Effector CD8-positive, alpha-beta T cell (primary cell): ENCODE measurements at places on chromosomes 11 and 22.
A peak's percentile ranks its signal among the peaks of the same experiment; 100 is the strongest.

- DNase-seq: no peak
Observed at GRCh38 chr11:128565881-128566280, 21.5 kb downstream of the ETS1 start.

DNA sequence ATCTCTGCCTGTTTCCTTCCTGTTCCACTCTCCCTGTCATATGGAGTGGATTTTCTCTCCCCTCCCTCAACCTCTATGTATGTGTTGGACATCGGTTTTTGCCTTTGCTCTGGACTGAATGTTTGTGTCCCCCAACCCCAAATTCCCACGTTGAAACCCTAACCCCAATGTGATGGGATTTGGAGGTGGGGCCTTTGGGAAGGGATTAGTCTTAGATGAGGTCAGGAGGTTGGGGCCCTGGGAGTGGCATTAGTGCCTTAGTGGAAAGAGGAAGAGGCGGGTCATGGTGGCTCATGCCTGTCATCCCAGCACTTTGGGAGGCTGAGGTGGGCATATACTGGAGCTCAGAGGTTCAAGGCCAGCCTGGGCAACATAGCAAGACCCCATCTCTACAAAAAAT is 11.6 kb downstream of the TP53AIP1 start:
- no peak for DNase-seq

DNA sequence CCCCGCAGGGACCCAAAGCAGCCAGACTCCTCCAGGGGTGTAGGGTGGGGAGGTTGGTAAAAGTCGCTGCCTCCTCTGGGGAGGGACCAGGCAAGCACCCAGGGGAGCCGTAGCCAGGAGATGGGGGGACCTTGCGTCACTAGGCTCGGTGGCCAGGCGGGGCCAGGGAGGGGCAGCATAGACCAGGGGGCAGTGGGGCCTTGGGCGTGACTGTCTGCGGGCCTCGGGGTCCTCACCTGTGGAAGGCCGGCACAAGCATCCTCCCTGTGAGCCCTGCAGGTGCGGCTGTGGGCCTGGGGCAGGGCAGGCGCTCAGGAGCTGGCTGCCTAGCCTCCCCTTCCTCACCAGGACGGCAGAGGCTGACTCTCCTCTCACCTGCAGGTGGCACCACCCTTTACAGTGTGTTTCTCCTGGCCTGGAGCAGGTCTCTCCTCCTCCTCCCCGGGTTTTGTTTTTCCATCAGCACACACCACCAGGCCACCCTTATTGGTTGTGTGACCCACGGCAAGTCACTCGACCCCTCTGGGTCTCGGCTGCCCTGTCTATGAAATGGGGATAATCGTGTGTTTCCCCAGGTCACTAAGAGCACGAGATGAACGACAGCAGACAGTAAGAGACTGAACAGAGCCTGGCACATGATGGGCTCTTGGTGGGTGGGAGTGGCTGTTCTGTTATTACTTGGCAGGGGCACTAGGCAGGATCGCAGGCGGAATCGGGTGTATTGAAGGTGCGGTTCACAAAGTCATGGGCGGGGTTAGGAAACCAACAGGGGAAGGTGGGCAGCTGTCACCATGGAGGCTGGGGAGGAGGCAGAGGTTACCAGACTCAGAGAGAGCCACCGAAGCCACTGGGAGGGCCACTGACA is 52.7 kb downstream of the FLRT1 start:
- no peak for DNase-seq

GRCh38 chr22:46484861-46485595 is 52.4 kb downstream of the CELSR1 start:
- DNase-seq: no peak

- no peak for DNase-seq
Observed at GRCh38 chr11:6931146-6931713, 5.0 kb downstream of the ZNF215 start.

GRCh38 chr11:88522624-88523385 is 185.3 kb upstream of the CTSC start:
- DNase-seq: no peak

- DNase-seq: peak; percentile 52
Observed at GRCh38 chr22:40177738-40178416, at the start of gene TNRC6B. Gene TNRC6B, plus strand, starts transcription at chr22:40177925. Its CDS starts 211 bp downstream, at chr22:40178136.

DNA sequence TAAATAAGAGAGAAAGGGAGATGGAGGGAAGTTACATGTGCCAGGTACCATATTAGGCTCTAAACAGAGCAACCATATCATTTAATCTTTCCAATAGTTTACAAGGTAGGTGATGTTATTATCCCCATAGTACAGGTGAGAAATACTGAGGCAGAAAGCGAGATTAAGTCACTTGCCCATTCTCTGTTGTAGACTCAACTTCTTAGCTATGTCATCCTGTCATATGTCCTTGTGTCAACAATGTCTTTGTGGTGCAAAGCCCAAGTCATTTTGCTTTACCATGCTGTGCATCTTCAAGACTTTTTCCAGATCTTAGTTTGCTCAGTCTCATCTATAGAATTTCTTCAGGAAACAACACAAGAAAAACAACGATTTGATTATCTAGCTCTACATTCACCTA is 205.0 kb upstream of the E2F8 start:
- DNase-seq: no peak

- DNase-seq: no peak
Observed at GRCh38 chr11:59191890-59192289, 20.0 kb downstream of the DTX4 start.

DNA sequence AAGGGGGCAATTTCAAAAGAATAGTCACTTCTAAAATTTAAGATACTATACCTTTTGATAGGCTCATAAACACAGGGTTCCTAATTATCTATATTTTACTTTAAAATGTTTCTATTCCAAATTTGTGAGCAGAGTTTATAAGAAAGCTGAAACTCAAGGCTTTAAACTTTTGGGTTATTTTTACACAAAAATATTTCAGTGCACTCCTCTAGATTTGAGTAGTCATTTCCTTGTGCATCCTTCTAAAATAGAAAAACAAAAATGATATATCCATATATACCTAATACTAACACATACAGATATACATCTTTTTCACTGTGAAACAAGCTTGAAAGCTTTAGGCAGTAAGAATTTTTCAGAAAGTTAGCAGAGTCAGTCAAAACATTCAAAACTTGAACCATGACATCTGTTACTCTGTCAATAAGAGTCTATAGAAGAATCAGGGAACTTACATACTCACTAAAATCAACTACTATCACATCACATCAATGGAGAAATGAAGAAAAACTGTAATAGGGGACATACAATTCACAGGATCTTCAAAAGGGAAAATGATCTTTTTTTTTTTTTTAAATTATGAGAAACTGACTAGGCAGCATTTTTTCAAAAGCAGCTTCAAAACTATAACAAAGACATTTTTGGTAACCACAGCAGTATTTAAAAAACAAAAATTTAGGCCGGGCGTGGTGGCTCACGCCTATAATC is 5.1 kb downstream of the PHF21A start:
- no peak for DNase-seq

- DNase-seq: no peak
Observed at GRCh38 chr22:23064381-23065068, 5.8 kb upstream of the GNAZ start.

DNA sequence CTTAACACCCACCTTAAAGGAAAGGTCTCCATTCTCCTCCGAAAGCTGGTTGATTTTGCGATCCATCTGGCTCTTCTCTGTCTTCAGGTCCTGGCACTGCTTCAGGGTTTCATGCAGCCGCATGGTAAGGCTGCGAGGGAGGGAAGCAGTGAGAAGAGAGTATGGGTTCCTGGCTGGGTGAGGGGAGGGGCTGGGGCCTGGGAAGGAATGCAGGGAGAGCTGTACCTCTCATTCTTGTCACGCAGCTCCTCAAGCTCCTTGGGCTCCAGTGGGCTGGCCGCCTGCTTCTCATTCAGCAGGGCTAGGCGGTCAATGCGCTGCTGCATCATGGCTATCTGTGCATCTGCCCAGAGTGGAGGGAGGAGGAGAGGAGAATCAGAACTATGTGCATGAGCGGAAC is 19.5 kb downstream of the IL18BP start:
- DNase-seq: no peak

- DNase-seq: no peak
Observed at GRCh38 chr22:20421507-20421874, 16.1 kb downstream of the SCARF2 start.

DNA sequence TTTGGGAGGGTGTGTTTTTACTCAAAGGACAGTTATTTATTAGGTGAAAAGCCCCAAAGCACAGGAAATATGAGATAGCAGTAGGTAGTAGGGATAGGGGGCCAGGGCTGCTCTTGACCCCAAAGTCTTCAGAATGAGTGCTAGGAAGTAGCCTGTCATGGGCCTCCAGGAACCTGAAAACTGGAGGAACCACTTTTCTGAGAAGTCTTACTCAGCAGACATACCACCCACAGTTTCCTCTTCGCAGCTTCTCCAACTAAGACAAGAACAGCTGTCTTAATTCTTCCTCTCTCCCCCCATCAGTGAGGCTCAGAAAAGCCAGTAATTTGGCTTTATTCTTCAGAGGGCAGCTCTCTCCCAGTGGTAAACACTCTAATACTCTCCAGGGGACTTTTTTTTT is 84.0 kb upstream of the CTSC start:
- no peak for DNase-seq

DNA sequence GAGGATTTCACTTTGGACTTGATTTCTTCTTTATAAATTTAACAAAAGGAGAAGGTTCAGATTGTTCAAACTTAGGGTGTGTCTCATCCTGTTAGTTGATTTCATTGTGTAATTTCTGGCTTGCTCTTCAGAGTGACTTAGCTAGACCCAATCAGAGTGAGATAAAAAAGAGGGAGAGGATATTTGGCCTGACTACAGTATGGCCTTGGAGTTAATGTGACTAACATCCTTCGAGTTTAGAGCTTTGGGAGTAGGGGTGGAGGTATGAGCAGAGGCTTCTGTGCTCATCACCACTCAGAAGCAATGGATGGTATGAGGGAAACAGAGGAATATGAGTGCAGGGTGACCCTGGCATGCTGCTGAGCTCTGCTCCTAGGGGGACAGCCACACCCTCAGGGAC is 114.2 kb downstream of the ME3 start:
- no peak for DNase-seq

GRCh38 chr11:117182551-117182935 is 4.0 kb downstream of the SIDT2 start:
- DNase-seq: no peak

- no peak for DNase-seq
Observed at GRCh38 chr11:57156928-57157327, 24.8 kb upstream of the LRRC55 start.

- no peak for DNase-seq
Observed at GRCh38 chr11:36775130-36775529, 177.1 kb upstream of the RAG2 start.

DNA sequence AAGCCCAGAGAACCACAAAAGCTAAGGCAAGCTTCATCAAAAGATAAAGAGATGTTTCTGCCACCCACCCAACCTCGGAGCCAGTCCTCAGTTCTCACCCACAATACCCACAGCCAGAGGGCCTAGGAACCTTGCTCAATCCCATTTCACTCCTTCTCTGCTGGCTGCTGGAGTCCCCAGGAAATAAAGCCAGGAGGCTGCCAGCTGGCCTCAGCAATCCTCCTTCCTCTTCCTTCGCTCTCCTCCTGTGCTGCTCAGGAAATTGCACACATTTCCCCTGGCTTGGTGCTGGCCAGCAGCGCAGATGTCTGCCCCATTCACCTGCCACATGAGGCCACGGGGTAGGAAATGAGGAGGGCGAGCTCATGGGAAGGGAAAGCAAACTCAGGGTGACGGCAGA is 91.8 kb upstream of the LDLRAD3 start:
- no peak for DNase-seq

- DNase-seq: no peak
Observed at GRCh38 chr11:119791701-119792151, 62.7 kb upstream of the NECTIN1 start.

DNA sequence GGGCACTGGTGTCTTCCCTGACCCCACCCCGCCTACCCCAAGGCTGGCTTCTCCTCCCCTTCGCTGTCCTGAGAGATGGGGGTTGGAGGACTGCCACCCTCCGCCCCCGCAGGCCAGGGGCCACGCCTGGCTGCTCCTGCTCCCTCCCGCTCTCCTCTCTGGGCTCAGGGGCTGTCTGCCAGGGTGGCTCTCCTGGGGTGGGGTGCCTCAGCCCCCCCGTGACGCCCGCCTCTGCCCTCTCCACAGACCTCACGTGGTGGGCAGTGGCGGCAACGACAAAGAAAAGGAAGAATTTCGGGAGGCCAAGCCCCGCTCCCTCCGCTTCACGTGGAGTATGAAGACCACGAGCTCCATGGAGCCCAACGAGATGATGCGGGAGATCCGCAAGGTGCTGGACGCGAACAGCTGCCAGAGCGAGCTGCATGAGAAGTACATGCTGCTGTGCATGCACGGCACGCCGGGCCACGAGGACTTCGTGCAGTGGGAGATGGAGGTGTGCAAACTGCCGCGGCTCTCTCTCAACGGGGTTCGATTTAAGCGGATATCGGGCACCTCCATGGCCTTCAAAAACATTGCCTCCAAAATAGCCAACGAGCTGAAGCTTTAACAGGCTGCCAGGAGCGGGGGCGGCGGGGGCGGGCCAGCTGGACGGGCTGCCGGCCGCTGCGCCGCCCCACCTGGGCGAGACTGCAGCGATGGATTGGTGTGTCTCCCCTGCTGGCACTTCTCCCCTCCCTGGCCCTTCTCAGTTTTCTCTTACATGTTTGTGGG is 8.1 kb downstream of the RCOR2 start:
- DNase-seq: no peak

DNA sequence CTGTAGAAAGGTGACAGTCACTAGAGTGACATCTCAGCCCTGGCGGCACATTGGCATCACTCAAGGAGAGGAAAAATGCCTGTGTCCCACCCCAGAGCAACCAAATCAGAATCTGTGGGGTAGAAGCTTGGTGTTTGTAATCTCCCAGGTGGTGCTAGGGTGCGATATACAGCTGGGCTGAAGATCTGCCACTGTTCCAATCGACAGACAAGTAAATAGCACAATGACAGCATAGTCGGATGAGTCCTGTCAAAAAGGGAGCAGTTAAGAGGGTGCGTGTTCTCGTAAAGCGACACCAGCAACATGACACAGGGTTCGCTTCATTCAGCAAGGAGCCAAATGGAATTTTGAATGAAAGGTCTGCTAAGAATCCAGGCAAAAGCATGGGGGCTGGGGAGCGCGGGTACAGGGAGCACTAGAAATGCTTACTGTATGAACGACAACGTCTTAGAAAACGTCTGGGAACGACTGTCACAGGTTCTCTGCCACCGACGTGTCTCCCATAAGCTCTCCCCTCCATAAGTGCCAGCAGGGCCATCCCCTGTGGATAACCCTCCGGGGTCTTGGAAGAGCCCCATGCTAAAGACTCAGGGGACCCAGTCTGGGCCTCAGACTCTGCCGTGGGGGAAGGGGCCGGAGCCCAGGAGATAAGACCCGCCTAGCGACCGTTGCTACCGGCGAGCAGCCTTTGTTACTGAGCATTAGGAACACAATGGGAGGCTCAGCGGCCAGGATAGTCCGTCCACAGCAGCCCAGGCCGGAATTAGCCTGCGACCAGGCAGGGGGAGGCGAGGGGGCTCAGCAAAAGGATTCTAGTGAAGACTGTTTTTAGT is 20.8 kb downstream of the ADA2 start:
- DNase-seq: no peak

GRCh38 chr22:29394931-29395581 is 6.7 kb upstream of the AP1B1 start:
- DNase-seq: peak; percentile 46

- no peak for DNase-seq
Observed at GRCh38 chr11:10906521-10906920, 48.7 kb upstream of the ZBED5 start.

GRCh38 chr11:73201888-73202780 is 15.9 kb upstream of the P2RY2 start:
- DNase-seq: no peak
